Activated CD4-positive, alpha-beta memory T cell treated with anti-CD3 and anti-CD28 coated beads for 36 hours (primary cell): ENCODE measurements at places on chromosomes 3 and 15. TPM values are rescaled to one million over a fixed set of nuclear protein-coding genes. Genes with fewer than 3 reads are reported as not detected.

GRCh38 chr3:69838217-69838616 lies 99.0 kb downstream of the MITF start:
- H3K27me3 ChIP-seq: no peaks in the 10 kb centered on the region
- no peak overlapping the region for H3K27ac ChIP-seq
- no peaks in the 10 kb centered on the region for H3K4me1 ChIP-seq
- no peak for DNase-seq
- H3K4me3 ChIP-seq: no peak overlapping the region
- no peaks in the 10 kb centered on the region for H3K36me3 ChIP-seq

- no peak for DNase-seq
- H3K36me3 ChIP-seq: peaks cover 22% of the 10 kb centered on the region
- H3K4me3 ChIP-seq: no peak overlapping the region
Measured at GRCh38 chr15:66309828-66310227, 16.5 kb downstream of the DIS3L start.

DNA sequence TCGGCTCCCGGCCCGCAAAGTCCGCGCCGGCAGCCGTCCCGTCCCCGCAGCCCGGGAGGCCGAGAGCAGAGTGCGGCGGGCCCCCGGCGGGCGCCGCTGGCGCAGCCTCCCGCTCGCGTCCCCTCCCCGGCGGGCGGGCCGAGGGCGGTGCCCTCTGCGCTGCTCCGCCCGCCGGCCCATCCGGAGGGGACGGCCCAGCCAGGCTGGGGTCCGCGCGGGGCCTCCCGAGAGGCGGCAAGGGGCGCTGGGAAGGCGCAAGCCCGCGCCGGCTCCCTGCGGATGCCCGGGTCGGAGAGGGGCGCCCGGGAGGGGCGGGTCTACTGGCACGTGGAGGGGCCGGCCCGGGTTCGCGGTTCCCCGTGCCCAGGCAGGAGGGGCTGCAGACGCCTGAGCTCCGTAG lies at the start of the genes CLCN2 and POLR2H:
Gene CLCN2, minus strand, starts transcription at position 74 of the 400 bp plus-strand sequence. CDS start 126 bp downstream, outside the sequence.
Gene POLR2H, plus strand, starts transcription at position 179 of the 400 bp plus-strand sequence. CDS start 1,783 bp downstream, outside the sequence.
- peaks cover 22% of the 10 kb centered on the region for H3K4me1 ChIP-seq
- H3K4me3 ChIP-seq: peak within 1 kb of the TSS; percentile 96
- H3K36me3 ChIP-seq: peaks cover 18% of the 10 kb centered on the region
- DNase-seq: peak; percentile 54
- H3K27me3 ChIP-seq: no peaks in the 10 kb centered on the region

GRCh38 chr15:59839906-59840305 lies 150.8 kb upstream of the BNIP2 start:
- no peak for DNase-seq
- no peak overlapping the region for H3K27ac ChIP-seq
- H3K4me1 ChIP-seq: peaks cover 13% of the 10 kb centered on the region
- no peaks in the 10 kb centered on the region for H3K36me3 ChIP-seq
- H3K27me3 ChIP-seq: no peaks in the 10 kb centered on the region
- no peak overlapping the region for H3K4me3 ChIP-seq

The GRAMD2A gene
- not detected for total RNA-seq

The XCR1 gene
- not detected for total RNA-seq

The RBPMS2 gene
- not detected for total RNA-seq

The TEX55 gene
- total RNA-seq: not detected

GRCh38 chr15:45657764-45658545 lies 23.1 kb downstream of the SQOR start:
- peaks cover 52% of the 10 kb centered on the region for H3K4me1 ChIP-seq
- H3K4me3 ChIP-seq: no peak overlapping the region
- peaks cover 27% of the 10 kb centered on the region for H3K36me3 ChIP-seq
- DNase-seq: no peak
- no peaks in the 10 kb centered on the region for H3K27me3 ChIP-seq

GRCh38 chr3:24476871-24477656 lies 17.6 kb downstream of the THRB start:
- H3K27me3 ChIP-seq: no peaks in the 10 kb centered on the region
- no peaks in the 10 kb centered on the region for H3K4me1 ChIP-seq
- no peak overlapping the region for H3K27ac ChIP-seq
- DNase-seq: no peak

The LDHAL6B gene
- total RNA-seq: not detected
